Activated CD8-positive, alpha-beta T cell treated with anti-CD3 and anti-CD28 coated beads, Interleukin-2, amount 10 ng/mL, durations not matched to agents 7 days and 5 days (primary cell): ENCODE measurements at places on chromosomes 2 and 18. TPM values are rescaled to one million over a fixed set of nuclear protein-coding genes. Genes with fewer than 3 reads are reported as not detected.

Gene OTOS
- total RNA-seq = not detected

Gene TMEM17
- not detected for total RNA-seq

Gene IL1F10
- not detected for total RNA-seq

Gene C2orf78
- total RNA-seq = not detected

Gene FTCDNL1
- 1.9 TPM for total RNA-seq

Gene CREG2
- not detected for total RNA-seq

Gene NYAP2
- total RNA-seq = not detected

Gene GAD1
- total RNA-seq = 2.2 TPM

Gene TMEM247
- not detected for total RNA-seq

Gene IL1A
- total RNA-seq = not detected

Gene GREB1L
- not detected for total RNA-seq

Gene IL18RAP
- total RNA-seq = 22.7 TPM

Gene GLB1L
- 4.0 TPM for total RNA-seq

Gene SKOR2
- not detected for total RNA-seq

Gene CD226
- 52.2 TPM for total RNA-seq

DNA sequence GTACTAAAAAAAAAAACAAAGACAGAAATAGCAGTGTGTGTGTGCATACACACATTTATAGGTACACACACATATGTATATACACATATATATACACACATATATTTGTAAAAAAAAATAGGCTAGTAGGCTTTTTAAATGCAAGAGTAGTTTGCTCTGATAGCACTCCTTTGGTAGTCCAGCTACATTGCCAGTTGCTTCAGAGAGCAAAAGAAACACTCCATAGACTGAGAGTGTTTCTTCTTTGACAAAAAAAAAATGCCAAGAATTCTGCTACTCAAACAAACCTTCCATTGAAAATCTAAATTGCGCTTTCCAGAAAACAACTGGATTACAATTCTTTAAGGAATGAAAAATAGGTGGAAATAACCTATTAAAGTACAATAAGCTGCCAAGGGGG lies 365.9 kb upstream of the GALNT5 start:
- no peak overlapping the region for H3K4me3 ChIP-seq
- H3K27ac ChIP-seq = no peak overlapping the region
- H3K36me3 ChIP-seq = no peaks in the 10 kb centered on the region

GRCh38 chr18:27005589-27005988 lies 140.1 kb upstream of the AQP4 start:
- H3K4me3 ChIP-seq = no peak overlapping the region
- H3K36me3 ChIP-seq = no peaks in the 10 kb centered on the region
- H3K4me1 ChIP-seq = no peaks in the 10 kb centered on the region
- no peak overlapping the region for H3K27ac ChIP-seq
- no peak for DNase-seq

GRCh38 chr18:76430636-76431035 lies 64.4 kb downstream of the ZNF516 start:
- no peak overlapping the region for H3K4me3 ChIP-seq
- H3K27me3 ChIP-seq = peaks cover 2% of the 10 kb centered on the region
- no peak for DNase-seq

DNA sequence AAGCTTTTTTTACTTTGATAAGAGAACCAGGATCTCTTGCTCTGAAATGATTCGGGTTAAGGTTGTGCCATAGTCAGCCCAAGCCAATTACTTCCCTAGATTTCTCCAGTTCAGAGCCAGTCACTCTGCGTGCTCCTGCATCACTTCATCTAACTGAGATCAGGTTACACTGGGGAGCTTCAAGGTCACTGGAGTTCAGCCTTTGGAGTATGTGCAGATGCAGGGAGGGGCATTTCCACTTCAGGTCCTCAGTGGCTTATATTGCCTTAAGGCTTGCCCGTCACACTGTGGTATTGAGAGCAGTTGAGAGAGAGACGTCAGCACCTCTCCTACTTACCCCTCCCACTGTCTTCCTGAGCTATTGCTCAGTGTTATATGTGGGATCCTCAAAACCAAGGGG lies 317.8 kb downstream of the EPHA4 start:
- no peak overlapping the region for H3K27ac ChIP-seq
- no peaks in the 10 kb centered on the region for H3K36me3 ChIP-seq
- no peak overlapping the region for H3K4me3 ChIP-seq
- DNase-seq = no peak
- no peaks in the 10 kb centered on the region for H3K4me1 ChIP-seq
- no peaks in the 10 kb centered on the region for H3K27me3 ChIP-seq

GRCh38 chr2:126527836-126528490 lies 128.0 kb upstream of the GYPC start:
- no peaks in the 10 kb centered on the region for H3K4me1 ChIP-seq
- no peak overlapping the region for H3K27ac ChIP-seq
- no peak overlapping the region for H3K4me3 ChIP-seq
- peak; percentile 81 for DNase-seq
- peaks cover 4% of the 10 kb centered on the region for H3K27me3 ChIP-seq

DNA sequence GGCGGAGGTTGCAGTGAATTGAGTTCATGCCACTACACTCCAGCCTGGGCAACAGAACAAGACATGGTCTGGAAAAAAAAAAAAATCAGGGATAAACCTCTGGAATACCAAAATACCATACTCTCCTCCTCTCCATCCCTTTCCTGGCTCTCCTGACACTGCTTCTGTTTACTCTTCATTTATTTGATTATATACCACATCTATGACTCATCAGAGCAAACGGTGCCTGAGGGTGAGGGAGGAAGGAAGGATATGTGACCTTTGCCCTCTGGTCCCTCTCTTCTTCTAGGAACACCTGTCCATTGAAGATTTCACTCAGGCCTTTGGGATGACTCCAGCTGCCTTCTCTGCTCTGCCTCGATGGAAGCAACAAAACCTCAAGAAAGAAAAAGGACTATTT lies 30.0 kb downstream of the VIL1 start:
- no peak overlapping the region for H3K4me3 ChIP-seq
- peaks cover 26% of the 10 kb centered on the region for H3K36me3 ChIP-seq
- DNase-seq = no peak
- H3K4me1 ChIP-seq = peaks cover 5% of the 10 kb centered on the region
- no peak overlapping the region for H3K27ac ChIP-seq

- H3K36me3 ChIP-seq = peaks cover 3% of the 10 kb centered on the region
- peak overlapping the region; percentile 87 for H3K4me3 ChIP-seq
- peaks cover 33% of the 10 kb centered on the region for H3K4me1 ChIP-seq
- H3K27me3 ChIP-seq = peaks cover 21% of the 10 kb centered on the region
Observed at GRCh38 chr2:148645539-148646230, 1.1 kb downstream of the EPC2 start.

DNA sequence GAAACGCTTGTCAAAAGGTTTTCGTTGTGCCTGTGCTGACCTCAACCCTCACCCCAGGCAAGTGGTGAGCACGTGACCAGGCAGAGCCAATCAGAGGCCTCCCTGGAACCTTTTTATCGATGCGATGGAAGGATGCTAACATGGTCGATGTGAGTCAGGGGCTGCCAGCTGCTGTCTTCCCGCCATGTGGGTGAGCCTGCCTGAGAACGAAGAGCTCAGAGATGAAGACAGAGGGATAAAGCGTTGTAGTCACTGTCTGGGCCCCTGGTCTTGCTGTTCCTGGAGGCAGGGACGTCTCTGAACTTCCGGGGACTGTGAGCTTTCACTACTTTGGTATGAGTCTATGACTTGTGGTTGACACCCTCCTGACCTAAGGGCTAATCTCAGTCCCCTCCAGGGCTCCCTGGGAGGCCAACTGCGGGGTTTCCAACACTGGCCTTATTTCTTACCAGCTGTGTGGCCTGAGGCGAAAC lies 18.6 kb downstream of the DNMT3A start:
- no peaks in the 10 kb centered on the region for H3K27me3 ChIP-seq
- H3K27ac ChIP-seq = peak overlapping the region; percentile 86
- H3K4me3 ChIP-seq = peak overlapping the region; percentile 57
- peak; percentile 56 for DNase-seq
- peaks cover 36% of the 10 kb centered on the region for H3K36me3 ChIP-seq
- H3K4me1 ChIP-seq = peaks cover 35% of the 10 kb centered on the region

GRCh38 chr2:220708366-220708765 lies 863.7 kb downstream of the EPHA4 start:
- H3K4me1 ChIP-seq = no peaks in the 10 kb centered on the region
- no peak for DNase-seq
- no peaks in the 10 kb centered on the region for H3K36me3 ChIP-seq
- no peak overlapping the region for H3K4me3 ChIP-seq
- H3K27me3 ChIP-seq = no peaks in the 10 kb centered on the region
- no peak overlapping the region for H3K27ac ChIP-seq

DNA sequence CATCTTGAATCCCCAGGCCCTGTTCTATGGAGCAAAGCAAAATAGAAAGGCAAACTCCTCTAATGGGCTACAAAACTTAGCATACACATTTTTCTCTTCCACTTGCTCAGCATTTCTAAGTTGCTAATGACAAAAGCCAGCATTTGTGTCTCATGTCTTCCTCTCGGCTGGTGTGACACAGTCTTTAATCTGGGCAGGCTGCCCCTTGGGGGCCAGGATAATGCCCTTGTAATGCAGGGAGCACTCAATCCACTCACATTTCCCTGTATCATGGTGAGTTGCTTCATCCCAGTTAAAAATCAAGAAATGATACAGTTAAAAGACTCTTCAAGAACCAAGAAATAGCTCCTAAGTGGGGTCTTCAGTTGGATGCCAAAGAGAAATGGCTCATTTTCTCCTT lies 109.1 kb upstream of the FBXO11 start:
- no peak overlapping the region for H3K4me3 ChIP-seq
- H3K27me3 ChIP-seq = no peaks in the 10 kb centered on the region
- no peak overlapping the region for H3K27ac ChIP-seq
- no peaks in the 10 kb centered on the region for H3K36me3 ChIP-seq
- H3K4me1 ChIP-seq = no peaks in the 10 kb centered on the region

GRCh38 chr2:197673606-197674005 lies 1.8 kb downstream of the RFTN2 start:
- no peak overlapping the region for H3K27ac ChIP-seq
- H3K4me3 ChIP-seq = no peak overlapping the region
- no peak for DNase-seq
- no peaks in the 10 kb centered on the region for H3K4me1 ChIP-seq
- H3K27me3 ChIP-seq = peaks cover 19% of the 10 kb centered on the region

GRCh38 chr2:109194620-109194937 lies 65.6 kb downstream of the SH3RF3 start:
- H3K4me1 ChIP-seq = no peaks in the 10 kb centered on the region
- no peak overlapping the region for H3K27ac ChIP-seq
- peaks cover 17% of the 10 kb centered on the region for H3K27me3 ChIP-seq
- H3K36me3 ChIP-seq = no peaks in the 10 kb centered on the region

GRCh38 chr18:65215865-65216466 lies 534.8 kb upstream of the CDH7 start:
- no peak overlapping the region for H3K4me3 ChIP-seq
- H3K27ac ChIP-seq = no peak overlapping the region
- H3K4me1 ChIP-seq = no peaks in the 10 kb centered on the region
- no peaks in the 10 kb centered on the region for H3K27me3 ChIP-seq
- no peak for DNase-seq

DNA sequence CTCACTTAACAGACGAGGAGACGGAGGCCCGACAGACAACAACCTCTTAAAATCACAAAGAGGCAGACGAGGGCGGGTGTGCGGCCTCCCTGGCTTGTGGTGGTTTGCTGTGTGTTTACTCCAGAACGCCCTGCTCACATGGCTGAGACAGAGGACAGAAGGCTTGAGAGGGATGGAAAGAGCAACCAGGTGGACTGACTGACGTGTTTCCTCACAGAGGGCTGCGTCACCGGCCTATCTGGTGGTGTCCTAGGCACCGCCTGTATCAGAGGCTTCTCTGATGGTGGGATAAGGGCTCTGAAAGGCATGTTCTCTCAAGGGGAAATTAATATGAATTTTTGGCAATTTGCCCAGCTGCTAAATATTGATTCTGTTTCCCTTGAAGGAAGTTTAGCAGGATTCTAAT lies 47.0 kb upstream of the RALBP1 start:
- H3K27ac ChIP-seq = no peak overlapping the region
- H3K27me3 ChIP-seq = no peaks in the 10 kb centered on the region
- H3K4me1 ChIP-seq = no peaks in the 10 kb centered on the region

- DNase-seq = no peak
- peaks cover 61% of the 10 kb centered on the region for H3K36me3 ChIP-seq
- H3K27ac ChIP-seq = no peak overlapping the region
- no peaks in the 10 kb centered on the region for H3K27me3 ChIP-seq
Observed at GRCh38 chr2:55556809-55557208, 37.3 kb downstream of the CFAP36 start.

DNA sequence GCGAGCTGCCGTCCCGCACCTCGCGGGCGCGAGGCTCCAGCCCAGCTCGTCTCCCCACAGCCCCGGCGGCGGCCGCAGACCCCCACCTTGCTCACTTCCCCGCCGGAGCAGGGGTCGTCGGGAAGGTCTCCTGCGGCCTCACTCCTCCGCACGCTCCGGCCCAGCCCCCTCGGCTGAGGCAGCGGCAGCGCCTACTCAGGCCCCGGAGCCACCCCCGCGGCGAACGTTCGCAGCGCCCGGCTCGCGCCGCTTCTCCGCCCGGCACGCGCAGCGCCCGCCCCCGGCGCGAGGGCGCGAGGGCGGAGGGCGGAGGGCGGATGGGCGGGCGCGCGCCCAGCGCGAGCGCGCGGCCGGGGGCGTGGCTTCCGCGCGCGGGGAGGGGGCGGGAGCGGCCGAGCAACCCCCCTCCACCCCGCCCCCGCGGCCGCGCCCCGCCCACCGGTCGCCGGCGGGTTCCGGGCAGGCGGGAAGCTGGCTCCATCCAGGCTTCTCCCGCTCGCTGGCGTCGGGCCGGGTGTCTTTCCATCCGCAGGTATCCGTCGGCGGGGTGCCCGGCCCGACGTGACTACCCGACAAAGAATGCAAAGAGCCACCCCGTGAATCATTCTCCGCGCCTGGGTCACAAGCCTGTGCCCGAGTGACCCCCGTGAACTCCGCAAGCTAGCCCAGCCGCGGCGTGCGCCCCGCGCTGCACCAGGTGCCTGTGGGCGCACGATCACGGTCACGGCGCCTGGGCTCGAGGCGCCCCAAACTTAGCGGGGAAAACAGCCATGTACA lies at the start of gene DTNB:
DTNB (minus strand) TSS at position 278 of the 777 bp plus-strand sequence. CDS start 20,917 bp downstream, outside the sequence.
- no peaks in the 10 kb centered on the region for H3K36me3 ChIP-seq
- H3K4me3 ChIP-seq = peak within 1 kb of the TSS; percentile 81
- peaks cover 20% of the 10 kb centered on the region for H3K27me3 ChIP-seq
- peak; percentile 79 for DNase-seq
- H3K4me1 ChIP-seq = peaks cover 22% of the 10 kb centered on the region

DNA sequence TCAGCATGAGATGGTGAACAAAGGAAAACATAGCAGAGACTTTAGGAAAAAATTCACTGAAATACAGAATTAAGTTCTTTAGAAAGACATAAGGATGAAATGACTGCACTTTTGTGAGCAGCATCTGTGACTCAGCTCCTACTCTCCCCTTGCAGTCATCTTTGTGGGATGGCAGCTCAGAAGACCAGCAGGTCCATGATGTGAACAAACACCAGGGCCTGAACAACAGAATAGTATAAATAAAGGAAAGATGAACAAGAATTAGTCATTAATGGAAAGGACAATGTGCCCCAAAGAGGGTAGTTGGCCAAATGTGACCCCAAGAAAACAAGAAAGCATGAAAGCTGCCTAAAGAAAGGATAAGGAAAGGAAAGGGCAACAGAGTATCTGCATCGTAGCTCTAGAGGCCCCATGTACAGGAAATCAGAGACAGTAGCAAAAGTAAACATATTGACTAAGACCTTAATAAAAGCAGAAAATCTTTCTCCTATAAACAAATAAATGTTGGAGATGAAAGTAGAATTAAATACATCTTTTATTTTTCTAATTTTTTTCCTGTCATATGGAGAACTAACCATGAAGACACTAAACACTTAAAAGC lies 318.0 kb downstream of the ZEB2 start:
- H3K4me1 ChIP-seq = peaks cover 24% of the 10 kb centered on the region
- no peaks in the 10 kb centered on the region for H3K27me3 ChIP-seq
- H3K4me3 ChIP-seq = no peak overlapping the region
- peak overlapping the region; percentile 11 for H3K27ac ChIP-seq

- DNase-seq = no peak
- no peaks in the 10 kb centered on the region for H3K36me3 ChIP-seq
- no peak overlapping the region for H3K27ac ChIP-seq
- no peaks in the 10 kb centered on the region for H3K4me1 ChIP-seq
- no peak overlapping the region for H3K4me3 ChIP-seq
- H3K27me3 ChIP-seq = no peaks in the 10 kb centered on the region
Observed at GRCh38 chr18:37425222-37425621, 140.4 kb downstream of the CELF4 start.
